ENCODE measurements at places on chromosomes 12 and 14.

GRCh38 chr12:100646896-100647295, 73.4 kb downstream of the GAS2L3 start:
- DNase-seq = no peak

DNA sequence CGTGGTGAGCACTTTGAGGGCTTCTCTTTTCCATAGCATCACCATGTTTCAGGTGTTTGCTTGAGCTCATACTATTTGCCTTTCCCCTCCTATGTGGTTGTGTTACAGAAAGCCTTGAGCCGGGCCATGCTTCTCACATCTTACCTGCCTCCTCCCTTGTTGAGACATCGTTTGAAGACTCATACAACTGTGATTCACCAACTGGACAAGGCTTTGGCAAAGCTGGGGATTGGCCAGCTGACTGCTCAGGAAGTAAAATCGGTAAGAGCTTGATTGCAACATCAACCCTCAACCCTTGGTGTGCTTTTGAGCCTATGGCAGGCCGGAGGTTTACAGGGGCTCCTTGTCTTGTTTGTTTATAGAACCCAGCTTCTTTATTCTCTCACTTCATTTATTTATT, 8.1 kb downstream of the LETMD1 start:
- peak; percentile 40 for DNase-seq

GRCh38 chr12:116502141-116502725, 56.9 kb upstream of the MAP1LC3B2 start:
- no peak for DNase-seq

DNA sequence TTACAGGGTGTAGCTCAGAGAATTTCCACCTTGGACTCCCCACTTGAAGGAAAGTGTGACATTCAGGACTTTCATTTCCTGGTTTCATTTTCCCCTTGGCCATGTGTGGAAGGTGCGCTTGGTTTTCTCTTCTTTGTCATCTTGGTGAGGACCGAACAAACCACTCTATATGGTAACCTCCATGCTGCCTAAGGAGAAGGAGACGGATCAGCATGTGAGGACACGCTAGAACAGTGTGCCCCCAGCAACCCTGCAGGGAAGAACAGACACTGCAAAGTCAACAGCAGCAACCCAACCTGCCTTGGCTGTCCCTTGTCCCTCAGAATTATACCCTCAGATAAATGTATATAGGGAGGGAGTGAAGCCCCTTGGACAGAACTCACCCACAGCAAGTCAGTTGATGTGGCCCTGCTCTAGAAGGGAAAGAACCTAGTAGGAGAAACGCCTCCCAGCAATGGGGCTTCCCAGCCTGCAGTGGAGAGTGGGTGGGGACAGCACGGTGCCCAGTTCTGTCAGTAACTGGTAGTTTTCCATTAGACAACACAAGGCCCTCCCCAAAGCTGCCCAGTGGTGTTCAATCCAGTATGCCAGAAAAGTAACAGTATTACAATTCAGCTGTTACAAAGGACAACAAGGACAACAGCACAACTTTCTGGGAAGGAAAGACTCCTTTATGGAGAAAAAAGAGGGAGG, 18.9 kb upstream of the COCH start:
- DNase-seq = no peak

GRCh38 chr12:119940897-119941296, 48.1 kb upstream of the BICDL1 start:
- DNase-seq = peak; percentile 13

DNA sequence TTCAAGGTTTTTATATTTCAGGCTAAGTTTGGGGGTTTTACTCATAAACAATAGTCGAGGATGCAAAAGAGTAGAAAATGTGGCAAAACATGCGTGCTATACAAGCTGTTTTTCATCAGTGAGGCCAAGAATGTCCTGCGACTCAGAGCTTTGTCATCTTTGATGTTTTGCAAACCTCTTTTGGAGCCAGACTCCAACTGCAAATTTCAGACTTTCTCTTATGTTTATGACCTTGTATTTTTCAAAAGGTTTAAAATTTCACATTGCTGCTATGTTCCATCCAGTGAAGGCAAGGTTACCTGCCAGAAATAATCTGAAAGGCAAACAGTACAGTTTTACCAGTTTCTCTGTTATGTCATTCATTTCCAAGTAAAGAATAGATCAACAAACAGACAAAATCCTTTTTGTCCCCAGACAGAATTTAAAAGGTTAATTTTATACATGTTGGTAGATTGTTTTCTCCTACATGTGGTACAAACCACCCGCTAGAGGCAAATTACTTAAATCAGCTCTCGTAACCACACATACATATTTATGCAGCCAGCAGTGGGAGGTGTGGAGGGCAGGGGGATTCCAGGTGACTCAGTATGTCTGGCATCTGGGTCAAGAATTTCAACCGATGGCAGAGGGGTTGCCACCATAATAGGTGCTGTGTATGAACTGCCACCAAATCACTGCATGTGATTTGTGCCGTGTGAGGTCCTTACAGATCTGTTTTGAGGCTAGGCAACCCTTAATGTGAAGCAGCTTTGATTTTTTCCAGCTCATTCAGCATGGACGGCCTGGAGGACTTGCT, 119.8 kb upstream of the CPM start:
- DNase-seq = peak; percentile 76

DNA sequence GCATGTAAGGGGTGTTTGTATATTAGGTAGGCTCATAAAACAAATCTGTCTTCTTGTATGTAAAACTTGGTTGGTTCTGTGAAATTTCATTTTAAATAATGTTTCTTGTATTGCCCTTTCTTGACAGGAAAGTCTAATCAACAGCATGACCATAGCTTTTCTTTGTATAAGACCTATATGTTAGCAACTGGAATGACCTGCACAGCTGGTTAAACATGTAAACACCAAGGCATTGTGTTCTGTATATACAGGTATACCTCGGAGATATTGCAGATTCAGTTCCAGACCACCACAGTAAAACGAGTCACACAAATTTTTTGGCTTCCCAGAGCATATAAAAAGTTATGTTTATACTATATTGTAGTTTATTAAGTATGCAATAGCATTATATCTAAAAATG, 183.6 kb downstream of the ERC1 start:
- no peak for DNase-seq

- DNase-seq = no peak
These were observed 53.2 kb upstream of the DYRK2 start for GRCh38 chr12:67595365-67595764.

DNA sequence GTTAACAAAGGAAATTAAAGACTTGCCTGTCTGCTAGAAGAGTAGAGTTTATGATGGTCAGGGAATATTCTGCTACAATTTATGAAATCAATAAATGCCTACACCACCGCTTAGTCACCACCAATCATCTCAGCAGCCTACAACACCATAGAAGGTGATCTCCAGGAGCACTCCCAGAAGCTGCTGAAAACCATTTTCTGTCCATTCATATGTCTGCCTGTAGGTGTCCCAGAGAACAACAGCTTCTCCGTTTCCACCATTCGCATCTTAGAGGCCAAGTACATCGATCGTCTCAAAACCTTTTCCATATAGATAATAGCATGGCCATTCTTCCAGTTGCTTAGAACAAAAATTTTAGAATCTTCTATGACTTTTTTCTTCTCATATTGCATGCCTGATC, 303.4 kb downstream of the KCNC2 start:
- DNase-seq = no peak

DNA sequence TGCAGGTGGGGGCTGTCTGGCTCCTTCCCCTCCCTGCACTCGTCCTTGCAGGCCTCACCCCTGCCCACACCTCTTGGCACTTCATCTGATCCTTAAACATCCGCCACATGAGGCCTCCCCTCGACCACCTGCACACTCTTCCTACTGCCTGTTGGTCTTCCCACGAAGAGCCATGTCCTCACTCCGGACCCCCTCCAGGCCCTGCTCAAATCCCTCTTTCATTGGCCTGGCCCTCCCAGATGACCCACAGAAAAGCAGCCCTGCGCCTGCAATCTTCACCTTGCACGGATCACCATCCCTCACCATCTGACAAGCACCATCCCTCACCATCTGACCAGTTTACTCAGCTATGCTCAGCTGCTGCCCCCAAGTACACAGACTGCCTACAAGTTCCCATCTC, 193.6 kb downstream of the BCL11B start:
- DNase-seq = no peak

- no peak for DNase-seq
These were observed 16.6 kb upstream of the CLEC2A start for GRCh38 chr12:9948606-9949296.

DNA sequence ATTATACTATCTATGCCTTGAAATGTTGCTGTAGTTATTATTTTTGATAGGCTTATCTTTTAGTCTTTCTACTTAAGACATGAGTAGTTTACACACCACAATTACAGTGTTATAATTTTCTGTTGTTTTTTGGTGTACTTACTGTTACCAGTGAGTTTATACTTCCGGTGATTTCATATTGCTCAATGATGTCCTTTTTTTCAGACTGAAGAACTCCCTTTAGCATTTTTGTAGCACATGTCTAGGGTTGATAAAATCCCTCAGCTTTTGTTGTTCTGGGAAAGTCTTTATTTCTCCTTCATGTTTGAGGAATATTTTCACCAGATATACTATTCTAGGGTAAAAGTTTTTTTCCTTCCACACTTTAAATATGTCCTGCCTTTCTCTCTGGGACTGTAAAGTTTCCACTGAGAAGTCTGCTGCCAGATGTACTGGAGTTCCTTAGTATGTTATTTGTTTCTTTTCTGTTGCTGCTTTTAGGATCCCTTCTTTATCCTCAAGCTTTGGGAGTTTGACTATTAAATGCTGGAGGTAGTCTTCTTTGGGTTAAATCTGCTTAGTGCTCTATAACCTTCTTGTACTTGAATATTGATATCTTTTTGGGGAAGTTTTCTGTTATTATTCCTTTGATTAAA, 41.5 kb upstream of the FERMT2 start:
- no peak for DNase-seq

- DNase-seq = no peak
These were observed 4.6 kb upstream of the UNC119B start for GRCh38 chr12:120705618-120706017.

DNA sequence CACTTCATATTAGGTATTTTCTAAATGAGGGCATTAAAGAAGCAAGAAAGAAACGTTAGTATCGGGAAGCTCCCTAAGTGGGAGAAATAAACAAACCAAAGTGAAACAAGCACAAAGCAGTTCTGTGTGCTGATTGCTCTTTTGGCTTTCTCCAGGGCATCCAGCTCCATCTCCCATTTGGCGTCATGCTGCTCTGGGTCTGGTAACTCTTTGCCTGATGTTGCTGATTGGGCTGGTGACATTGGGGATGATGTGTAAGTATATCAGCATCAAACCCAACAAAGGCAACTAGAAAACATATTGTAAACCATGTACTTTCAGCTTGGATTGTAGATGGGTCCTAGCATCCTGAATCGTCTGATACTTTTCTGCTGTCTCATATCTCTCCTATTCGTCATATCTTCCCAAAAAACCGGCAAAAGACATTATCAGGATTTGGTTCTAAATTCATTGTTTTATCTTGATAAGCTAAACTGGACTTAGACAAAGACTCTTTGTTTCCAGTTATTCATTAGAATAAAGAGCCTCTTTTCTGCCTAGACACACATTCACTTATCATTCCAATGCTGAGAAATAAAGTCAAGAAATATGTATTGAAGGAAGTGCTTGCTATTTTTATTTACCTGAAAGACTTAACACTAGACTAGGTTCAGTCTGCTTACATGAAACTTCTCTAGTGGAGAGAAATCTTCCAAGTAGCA, 2.4 kb downstream of the CLEC12B start:
- no peak for DNase-seq

DNA sequence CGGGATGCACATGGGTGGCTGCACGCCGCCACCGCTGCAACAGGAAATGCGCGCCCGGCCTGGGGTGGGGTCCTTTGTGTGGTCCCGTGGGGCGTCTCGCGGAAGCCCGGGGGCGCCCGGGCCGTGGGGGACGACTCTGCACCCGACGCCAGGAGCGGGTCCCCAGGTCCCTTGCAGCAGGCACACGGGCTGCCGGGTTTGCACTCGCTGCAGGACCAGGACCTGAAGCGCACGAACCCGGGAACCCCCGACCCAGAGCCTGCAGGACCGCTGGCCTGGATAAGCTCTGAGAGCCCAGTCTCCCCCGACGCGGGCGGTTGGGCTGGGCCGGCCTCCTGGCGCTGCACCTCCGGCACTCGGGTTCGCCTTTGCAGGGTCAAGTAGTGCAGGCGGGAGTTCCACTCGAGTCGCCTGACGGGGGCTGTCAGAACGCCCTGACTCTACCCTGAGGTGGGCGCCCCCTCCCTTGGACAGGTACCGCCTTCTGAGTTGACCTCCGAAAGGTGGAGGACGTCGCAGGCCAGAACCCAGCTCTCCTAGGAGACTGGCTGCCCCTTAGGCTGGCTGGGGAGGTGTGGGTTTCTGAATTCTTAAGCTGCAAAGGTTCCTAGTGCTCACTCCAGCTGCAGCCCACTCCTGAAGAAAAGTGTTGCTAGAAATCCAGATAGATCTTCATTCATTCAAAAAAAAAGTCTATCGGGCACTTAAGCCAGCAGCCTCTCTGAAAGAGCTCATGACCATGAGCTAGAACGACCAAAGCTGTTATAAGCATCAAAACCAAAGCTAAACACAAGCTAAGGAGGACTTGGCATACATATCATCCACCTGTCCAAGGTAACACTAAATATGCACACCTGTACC, 68.0 kb downstream of the RNF34 start:
- DNase-seq = no peak

DNA sequence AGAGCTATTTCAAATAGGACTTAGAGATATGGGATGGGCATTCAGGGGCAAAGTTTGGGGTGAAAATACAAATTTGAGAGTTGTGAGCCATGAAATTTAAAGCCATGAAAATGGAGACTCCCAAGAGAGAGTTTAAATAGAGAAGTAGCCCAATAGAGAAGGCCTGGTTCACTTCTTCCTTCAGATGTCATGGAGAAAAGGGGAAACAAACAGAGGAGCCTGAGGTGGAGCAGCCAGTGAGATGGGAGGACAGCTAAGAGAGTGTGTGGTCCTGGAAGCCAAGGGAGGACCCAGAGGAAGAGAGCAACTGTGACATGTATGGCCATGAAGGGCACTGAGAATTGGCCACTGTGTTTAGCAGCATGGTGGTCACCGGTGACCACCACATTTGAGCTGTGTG, 12.3 kb upstream of the DYNLL1 start:
- DNase-seq = no peak

- DNase-seq = no peak
These were observed 973 bp downstream of the P2RX2 start for GRCh38 chr12:132619386-132620112.

- no peak for DNase-seq
These were observed 207.6 kb upstream of the PDZRN4 start for GRCh38 chr12:40980427-40980961.

DNA sequence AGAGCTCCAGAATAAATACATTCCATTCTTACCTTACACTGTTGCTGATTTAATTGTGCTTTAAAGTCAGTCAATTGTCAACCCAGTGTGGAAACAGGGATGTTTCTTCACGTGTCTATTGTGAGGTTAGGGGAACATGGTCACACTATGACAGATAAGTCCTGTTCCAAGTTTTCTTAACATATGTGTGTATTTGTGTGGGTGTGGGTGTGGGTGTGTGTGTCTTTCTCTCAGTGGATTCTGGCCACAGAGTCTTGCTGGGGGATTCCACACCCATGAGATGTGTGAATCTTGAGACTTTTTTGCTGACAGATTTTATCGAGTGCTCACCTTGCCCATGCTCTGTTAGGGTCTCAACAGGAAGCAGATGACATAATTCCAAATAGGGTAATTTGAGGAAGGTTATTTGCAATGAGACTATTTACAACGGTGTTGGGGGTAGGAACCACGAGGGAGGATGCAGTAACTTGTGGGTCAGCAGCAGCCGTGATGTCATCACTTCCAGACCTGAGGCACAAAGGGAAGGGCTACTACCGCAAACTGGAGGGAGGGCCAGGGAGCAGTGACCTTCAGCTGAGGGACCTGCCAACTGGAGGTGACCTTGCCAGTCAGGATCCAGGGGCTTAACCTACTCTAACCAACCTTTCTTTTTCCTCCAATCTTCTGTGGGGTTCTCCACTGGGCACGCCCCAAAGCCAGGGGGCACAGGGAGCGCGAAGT, 1.9 kb upstream of the VRK1 start:
- DNase-seq = no peak
